Mesothelial cell of epicardium (in vitro differentiated cells): ENCODE measurements at places on chromosomes 16 and 17.
A peak's percentile ranks its signal among the peaks of the same experiment; 100 is the strongest.

GRCh38 chr17:78168903-78169793, 767 bp downstream of the SYNGR2 start:
- no peaks in the 10 kb centered on the region for H3K27me3 ChIP-seq
- H3K27ac ChIP-seq = no peak overlapping the region
- peaks cover 14% of the 10 kb centered on the region for H3K4me1 ChIP-seq
- peaks cover 9% of the 10 kb centered on the region for H3K36me3 ChIP-seq

- no peak for DNase-seq
- H3K36me3 ChIP-seq = peaks cover 18% of the 10 kb centered on the region
- no peak overlapping the region for H3K4me3 ChIP-seq
Measured at GRCh38 chr17:64596439-64596838, 65.7 kb downstream of the SMURF2 start.

GRCh38 chr16:89132194-89133005, 38.7 kb downstream of the ACSF3 start:
- H3K4me1 ChIP-seq = no peaks in the 10 kb centered on the region
- no peaks in the 10 kb centered on the region for H3K27me3 ChIP-seq
- no peak overlapping the region for H3K27ac ChIP-seq
- no peak overlapping the region for H3K4me3 ChIP-seq

- H3K36me3 ChIP-seq = peaks cover 2% of the 10 kb centered on the region
- no peak overlapping the region for H3K4me3 ChIP-seq
- no peak overlapping the region for H3K27ac ChIP-seq
- peaks cover 13% of the 10 kb centered on the region for H3K4me1 ChIP-seq
Measured at GRCh38 chr17:33562792-33563191, 269.7 kb upstream of the ASIC2 start.

GRCh38 chr17:7840875-7841274, 6.9 kb downstream of the KDM6B start:
- H3K36me3 ChIP-seq = peaks cover 4% of the 10 kb centered on the region
- peaks cover 60% of the 10 kb centered on the region for H3K4me1 ChIP-seq
- H3K4me3 ChIP-seq = peak overlapping the region; percentile 95
- DNase-seq = no peak
- no peaks in the 10 kb centered on the region for H3K27me3 ChIP-seq

- H3K27ac ChIP-seq = peak within 1 kb of the TSS; percentile 92
- H3K36me3 ChIP-seq = no peaks in the 10 kb centered on the region
- H3K4me1 ChIP-seq = peaks cover 48% of the 10 kb centered on the region
- peak; percentile 79 for DNase-seq
- H3K27me3 ChIP-seq = no peaks in the 10 kb centered on the region
Measured at GRCh38 chr17:45132320-45132571, at the start of gene PLCD3. PLCD3 (minus strand) TSS chr17:45132515; CDS start chr17:45132410, 105 bp downstream.
